ENCODE measurements at places on chromosomes 5 and 9.
A peak's percentile ranks its signal among the peaks of the same experiment; 100 is the strongest.

DNA sequence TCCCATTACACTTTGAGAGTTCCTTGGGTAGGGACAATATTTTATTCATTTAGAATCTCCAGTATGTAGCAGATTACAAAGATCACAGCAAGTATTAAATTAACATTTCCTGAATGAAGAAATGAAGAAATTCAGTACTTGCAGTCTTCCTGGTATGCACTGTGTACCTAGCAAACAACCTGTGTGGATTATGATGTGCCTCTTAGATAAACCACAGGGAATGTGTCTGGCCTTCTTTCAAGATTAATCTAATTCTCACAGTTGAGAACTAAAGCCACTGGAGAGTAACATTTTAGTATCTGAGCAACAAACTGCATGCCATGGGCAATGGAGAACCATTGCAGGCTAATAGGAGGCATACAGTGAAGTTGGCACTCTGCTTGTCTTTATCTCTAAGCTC, 199.4 kb downstream of the AP3B1 start:
- no peak for DNase-seq

- no peak for DNase-seq
Measured at GRCh38 chr9:69307446-69308205, 17.4 kb upstream of the ENTREP1 start.

DNA sequence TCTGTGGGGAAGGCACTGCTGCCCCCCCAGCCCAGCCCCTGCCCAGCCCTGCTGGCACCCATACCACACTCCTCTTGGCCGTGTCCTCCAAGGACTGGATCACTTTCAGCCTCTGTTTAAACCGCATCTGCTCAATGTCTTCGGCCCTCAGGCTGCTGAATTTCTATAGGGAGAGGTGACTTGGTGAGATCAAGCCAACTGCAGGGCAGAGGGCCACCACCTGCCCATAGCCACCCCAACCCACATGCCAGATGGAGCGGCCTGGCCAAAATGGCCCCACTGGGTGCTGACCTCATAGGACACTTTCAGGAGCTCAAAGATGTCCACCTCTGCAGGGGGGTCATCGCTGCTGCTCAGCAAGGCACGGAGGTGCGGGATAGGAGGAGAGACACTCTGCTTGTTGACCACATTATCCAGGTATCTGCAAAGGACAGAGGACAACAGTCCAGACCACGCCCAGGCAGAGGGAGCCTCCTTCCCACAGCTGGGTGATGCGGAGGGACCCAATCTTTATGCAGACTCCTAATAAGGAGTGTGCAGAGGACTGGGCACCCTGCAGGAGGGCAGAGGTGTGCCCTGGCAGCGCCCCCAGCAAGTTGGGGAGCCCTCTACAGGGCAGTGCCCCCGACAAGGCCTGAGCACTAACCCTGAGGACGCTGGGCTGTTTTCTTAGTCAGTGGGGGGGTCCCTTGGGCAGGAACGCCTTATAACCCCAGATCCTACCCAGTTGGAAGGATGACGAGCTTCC, 14.4 kb upstream of the MRNIP start:
- no peak for DNase-seq

- peak; percentile 38 for DNase-seq
Measured at GRCh38 chr5:148733601-148734438, 79.5 kb upstream of the HTR4 start.

GRCh38 chr5:150258130-150258529, 31.4 kb downstream of the CAMK2A start:
- no peak for DNase-seq

- DNase-seq = no peak
Measured at GRCh38 chr9:120350596-120350995, 229.4 kb downstream of the CDK5RAP2 start.

- DNase-seq = no peak
Measured at GRCh38 chr9:114289106-114289505, 33.8 kb upstream of the ORM1 start.

DNA sequence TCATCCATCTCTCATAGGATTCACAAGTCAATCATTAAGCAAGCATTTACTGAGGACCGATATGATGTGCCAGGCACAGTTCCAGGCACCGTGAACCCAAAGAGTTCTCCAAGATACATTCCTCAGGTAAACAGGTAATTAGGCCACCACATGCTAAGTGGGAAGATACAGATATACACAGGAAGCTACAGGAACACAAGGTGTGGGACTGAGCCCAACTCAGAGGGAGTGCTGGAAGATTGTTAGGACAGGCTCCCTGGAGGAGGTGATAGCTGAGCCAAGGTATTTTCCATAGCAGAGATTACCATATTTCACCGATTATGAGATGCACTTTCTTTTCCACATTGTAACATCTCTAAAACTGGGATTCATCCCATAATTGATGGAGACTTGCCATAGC, 31.4 kb upstream of the RAI14 start:
- no peak for DNase-seq

DNA sequence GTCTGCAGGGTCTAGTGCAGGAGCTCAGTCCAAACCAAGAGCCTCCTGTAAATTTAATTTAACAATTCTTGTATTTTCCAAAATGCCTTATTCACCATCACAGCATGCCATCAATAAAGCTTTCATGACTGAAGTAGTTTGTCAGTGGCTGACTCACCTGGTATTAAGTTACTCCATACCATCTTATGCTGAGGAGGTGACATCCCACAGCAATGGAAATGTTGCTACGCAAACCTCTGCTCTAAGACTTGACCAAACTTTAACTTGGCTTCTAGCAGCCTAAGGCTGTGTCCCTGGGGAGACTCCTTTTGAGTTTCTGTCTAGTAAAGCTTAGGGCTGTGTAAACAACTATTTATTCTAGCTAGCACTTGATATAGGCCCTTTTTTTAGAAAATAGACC, 1231.3 kb upstream of the CDH18 start:
- DNase-seq = no peak

- no peak for DNase-seq
Measured at GRCh38 chr9:95049761-95050160, 267.7 kb downstream of the FANCC start.

DNA sequence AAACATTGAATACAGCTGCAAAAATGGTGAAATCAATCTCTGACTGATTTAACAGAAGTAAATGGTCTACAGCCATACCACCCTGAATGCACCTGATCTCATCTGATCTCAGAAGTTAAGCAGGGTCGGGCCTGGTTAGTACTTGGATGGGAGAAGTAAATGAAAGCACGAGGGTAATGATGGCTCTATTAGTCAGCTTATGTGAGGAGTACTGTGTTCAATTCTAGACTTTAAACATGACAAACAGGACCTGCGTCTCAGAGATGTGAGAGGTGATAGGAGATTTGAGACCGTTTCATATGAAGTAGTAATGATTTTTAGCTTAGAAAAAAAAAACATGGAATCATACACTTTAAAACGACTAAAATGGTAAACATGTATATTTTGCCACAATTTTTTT, 77.1 kb upstream of the SUSD1 start:
- DNase-seq = no peak

GRCh38 chr9:69412741-69413150, 87.7 kb downstream of the ENTREP1 start:
- no peak for DNase-seq

- DNase-seq = no peak
Measured at GRCh38 chr9:26983340-26983739, 22.1 kb downstream of the LRRC19 start.

GRCh38 chr9:108191065-108191464, 664.7 kb downstream of the ACTL7B start:
- DNase-seq = no peak

Measured in activated CD8-positive, alpha-beta memory T cell treated with anti-CD3 and anti-CD28 coated beads for 1 hour (primary cell).